ENCODE measurements at places on chromosomes 11 and 22. TPM values are rescaled to one million over a fixed set of nuclear protein-coding genes. Genes with fewer than 3 reads are reported as not detected.

- DNase-seq, result no peak
These were observed 145.9 kb downstream of the MAML2 start for GRCh38 chr11:96197103-96197502.

- peak; percentile 24 for DNase-seq
These were observed 58.2 kb upstream of the FTH1 start for GRCh38 chr11:62025487-62026105.

MPEG1 gene
- 8.2 TPM for total RNA-seq

DNA sequence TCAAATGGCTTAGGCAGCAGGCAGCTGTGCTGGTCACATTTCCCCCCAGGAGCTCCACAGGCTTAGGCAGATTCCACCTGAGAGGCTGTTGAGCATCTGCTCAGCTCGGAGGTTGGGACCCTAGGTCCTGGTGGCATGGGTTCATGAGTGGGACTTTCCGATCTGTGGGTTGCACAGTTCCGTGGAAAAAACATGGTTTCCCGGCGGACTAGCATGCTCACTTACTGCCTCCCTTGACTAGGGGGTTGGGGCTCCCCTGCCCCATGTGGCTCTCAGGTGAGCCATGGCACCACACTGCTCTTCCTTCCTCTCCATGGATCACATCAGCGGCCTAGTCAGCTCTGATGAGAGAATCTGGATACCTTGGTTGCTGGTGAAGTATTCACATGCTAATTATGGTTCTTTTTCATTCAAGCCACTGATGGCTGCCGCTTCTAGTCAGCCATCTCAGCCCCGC, 685.1 kb downstream of the METTL15 start:
- DNase-seq, result no peak

DNA sequence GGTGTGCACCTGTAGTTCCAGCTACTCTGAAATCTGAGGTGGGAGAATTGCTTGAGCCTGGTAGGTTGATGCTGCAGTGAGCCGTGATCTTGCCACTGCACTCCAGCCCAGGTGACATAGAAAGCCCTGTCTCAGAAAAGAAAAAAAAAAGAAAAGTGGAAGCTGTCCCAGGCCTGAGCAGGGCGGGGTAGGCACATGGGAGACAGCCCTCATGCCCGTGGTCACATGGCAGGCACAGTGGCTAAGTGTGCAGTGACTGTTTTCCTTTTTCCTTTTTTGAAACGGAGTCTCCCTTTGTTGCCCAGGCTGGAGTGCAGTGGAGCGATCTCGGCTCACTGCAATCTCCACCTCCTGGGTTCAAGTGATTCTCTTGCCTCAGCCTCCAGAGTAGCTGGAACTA, 7.8 kb downstream of the OTUB1 start:
- DNase-seq, result no peak

MUC2 gene
- 0.11 TPM for total RNA-seq

- DNase-seq, result no peak
These were observed 113.4 kb downstream of the ZBTB16 start for GRCh38 chr11:114172871-114173444.

- DNase-seq, result no peak
These were observed 45.6 kb upstream of the RRM1 start for GRCh38 chr11:4049006-4049405.

DNA sequence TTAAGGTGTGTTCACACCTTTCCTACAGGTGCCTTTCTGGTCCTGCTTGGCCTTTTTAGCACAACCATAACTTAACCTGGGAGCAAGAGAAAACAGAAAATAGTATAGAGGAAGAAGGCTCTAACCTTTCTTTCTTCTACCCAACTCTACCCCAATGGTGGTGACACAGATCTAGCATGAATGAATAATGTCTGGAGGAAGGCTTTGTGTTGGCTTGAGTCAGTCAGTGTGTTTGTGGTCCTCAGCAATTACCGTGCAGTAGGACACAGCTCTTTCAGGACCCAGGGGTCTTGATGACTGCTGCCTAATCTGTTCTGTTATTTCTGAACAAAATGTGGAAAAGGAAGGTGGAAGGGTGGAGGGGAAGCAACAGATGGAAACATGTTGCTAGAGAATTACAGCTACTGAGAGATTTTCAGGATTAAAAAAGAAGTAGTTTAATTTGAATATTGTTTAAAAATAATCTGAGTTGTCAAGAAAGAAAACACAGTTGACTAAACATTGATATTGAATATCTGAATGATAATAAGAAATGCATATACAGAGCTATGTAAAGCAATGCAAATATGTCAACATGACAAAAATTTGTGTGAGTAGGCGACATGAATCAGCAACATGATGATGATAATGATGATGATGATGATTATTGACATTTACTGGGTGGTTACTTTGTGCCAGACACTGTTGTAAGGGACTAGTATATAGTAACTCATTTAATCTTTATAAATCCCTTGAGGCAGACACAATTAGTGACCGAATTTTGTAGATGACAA, 55.3 kb downstream of the AASDHPPT start:
- no peak for DNase-seq

SULT4A1 gene
- 3.3 TPM for total RNA-seq

DNA sequence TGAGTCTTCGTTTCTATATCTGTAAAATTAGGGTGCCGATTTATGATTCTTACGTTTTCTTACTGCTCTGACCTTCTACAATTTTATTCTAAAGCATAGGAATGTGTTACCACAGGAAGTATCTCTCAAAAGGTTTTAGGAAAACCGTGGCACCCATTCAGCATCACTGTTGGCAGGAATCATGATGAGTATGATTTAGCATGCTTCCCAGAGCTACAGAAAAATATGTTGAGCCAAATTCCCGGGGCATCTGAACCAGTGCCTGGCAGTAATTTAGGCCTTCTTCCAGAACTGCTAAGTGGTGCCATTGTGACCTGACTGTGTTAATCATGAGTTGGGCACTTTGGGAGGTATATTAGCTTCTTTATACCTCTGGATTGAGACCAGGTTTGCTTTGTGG, 605.0 kb upstream of the RAG2 start:
- DNase-seq, result no peak

- DNase-seq, result no peak
These were observed 23.9 kb downstream of the PIK3C2A start for GRCh38 chr11:17183836-17184235.

RIMBP3B gene
- not detected for total RNA-seq

- DNase-seq, result no peak
These were observed 42.5 kb downstream of the TBX1 start for GRCh38 chr22:19802894-19803735.

DNA sequence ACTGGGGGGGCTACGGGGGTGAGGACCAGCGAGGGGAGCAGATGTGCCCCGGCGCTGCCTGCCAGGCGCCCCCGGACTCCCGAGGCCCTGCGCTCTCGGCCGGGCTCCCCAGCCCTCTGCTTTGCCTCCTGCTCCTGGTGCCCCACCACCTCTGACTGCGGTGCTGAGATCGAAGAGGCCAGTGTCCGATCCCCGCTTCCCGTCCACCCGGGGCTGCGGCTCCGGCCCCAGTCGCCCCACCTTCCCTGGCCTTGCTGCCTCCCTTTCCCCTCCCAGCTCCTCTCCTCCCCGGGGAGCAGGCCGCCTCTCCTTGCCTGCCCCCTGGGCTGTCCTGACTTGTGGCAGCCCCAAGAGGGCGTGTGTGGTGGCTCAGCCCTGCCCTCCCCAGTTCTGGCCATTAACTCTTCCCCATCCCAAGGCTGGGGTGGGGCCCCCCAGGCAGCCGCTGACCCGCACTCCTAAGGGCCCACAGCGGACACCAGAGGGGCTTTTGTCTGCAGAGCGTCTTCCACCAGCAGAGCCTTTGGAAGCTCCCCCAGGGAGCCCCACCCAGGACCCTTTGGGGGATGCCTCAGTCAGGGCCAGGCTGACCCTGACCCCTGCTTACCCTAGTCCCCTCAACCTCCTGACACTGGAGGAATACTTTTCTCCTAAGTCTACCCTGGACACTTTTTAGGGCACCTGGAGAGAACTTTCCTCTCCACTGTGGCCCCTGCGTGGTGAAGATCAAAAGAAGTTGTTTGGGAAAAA, 16.6 kb downstream of the RTN4RL2 start:
- DNase-seq, result no peak

DNA sequence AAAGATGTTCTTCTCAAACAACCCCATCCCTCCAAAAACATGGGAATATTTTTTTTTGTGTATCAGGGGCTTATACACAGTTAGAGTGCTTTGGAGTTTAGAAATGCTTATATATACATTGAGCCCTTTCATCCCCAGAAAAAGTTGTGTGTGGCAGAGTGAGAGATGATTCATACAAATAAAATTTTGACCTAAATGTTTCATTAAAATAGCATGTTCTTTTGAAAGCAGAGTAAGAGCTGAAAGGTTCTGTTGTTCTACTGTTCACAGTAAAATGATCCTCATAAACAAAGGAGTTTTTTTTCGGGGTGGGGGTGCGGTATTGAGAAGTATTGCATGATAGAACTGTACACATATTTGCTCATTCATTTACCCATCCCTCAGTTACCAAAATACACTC, 512.4 kb downstream of the DLG2 start:
- no peak for DNase-seq

POU2AF2 gene
- 0.74 TPM for total RNA-seq

P2RY6 gene
- 0.64 TPM for total RNA-seq

IGLL1 gene
- not detected for total RNA-seq

LRP4 gene
- 8.6 TPM for total RNA-seq

KCNK4 gene
- not detected for total RNA-seq

DNA sequence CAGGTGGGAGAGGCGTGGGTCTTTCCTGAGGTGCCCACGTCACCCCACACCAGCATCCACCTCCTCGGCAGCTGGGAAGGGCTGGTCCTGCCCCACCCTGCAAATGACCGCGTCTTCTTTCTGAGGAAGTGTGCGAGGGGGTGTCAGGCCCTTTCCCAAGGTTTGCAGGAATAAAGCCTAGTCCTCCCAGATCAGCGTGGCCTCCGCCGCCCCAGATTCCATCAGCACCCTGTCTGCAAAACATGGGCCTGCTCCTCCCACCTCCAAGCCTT, 14.4 kb upstream of the SLC39A13 start:
- no peak for DNase-seq

CELSR1 gene
- 24.2 TPM for total RNA-seq

GRCh38 chr11:125365196-125365931, 130.7 kb downstream of the FEZ1 start:
- no peak for DNase-seq
